Psoas muscle (tissue), 8 donors: ENCODE measurements at places on chromosomes 6 and 20.
A peak's percentile ranks its signal among the peaks of the same experiment; 100 is the strongest.

GRCh38 chr6:74222768-74223333 lies 526.8 kb downstream of the CD109 start:
- DNase-seq, result no peak

DNA sequence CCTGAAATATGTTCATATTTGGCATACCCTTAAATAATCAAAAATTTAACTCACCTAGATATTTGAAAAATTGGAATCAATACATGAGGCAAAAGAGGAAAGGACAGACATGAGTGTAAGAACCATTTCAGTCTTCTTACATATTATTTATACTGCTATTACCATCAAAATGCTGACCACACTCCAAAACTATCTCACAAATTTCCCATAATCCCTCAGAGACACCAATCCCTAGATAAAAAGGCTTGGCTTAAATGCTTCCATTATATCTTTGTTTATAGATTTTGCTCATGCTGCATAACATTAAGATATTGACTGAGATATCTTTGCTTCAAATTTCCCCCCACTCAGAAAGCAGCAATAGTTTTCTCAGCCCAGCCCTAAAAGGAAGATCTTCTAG lies 11.7 kb upstream of the NT5DC1 start:
- no peak for DNase-seq

DNA sequence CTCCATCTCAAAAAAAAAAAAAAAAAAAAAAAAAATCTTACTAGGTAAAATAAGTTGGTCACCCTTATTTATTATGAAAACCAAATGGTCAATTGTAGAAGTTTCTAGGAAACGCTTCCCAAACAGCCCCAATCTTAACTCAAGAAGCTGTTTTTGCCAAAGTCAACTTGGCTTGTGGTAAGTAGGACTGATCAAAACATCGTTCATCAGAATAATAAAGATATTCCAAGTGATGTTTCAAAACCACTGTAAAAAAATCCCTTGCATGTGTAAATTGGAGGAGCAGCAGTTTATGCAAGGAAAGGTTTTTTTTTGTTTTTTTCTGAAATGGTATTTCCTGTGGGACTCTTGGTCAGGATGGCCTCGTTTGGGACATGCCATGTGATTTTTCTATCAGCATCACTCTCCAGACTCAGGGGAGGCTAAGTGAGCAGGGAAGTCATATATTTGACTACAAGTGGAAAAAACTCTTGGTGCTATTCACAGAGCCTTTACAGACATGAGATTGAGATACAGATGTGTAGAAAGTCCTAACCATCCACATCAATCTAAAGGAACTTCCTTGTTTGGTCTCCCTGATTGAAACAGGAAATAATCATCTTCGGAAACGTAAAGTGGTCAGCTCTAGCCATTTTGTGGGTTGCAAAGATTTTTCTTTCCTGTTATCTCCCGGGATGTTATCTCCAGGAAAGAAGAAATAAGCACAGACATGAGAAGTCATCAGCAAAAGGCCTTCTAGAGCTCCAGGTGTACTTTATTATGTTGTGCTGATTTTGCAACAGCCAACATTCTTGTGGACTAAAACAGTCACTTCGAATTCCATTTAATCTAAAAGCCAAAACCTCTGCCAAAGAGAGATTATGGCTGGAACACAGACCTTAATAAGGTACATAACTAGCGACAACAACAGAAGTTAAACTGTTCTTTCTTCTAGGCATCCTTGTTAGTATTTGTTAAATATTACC lies 177.8 kb downstream of the EDN1 start:
- no peak for DNase-seq

DNA sequence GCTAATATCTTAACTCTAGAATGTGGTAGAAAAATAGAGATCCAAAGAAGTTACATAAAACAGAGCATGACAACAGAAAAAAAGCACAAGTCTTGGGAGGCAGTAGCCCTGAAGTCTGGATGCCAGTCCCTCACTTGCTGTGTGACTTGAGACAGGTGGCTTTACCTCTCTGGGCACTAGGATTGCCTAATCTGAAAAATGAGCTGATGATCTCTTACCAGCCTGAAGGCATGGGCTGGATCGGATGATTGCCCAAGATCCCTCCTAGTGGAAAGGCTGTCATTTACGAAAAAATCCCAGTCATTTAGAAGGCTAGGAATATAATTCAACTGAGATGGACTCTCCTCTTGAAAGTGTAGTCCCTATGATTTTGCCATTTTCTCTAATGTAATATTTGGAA lies 10.9 kb upstream of the GCM1 start:
- DNase-seq, result no peak

DNA sequence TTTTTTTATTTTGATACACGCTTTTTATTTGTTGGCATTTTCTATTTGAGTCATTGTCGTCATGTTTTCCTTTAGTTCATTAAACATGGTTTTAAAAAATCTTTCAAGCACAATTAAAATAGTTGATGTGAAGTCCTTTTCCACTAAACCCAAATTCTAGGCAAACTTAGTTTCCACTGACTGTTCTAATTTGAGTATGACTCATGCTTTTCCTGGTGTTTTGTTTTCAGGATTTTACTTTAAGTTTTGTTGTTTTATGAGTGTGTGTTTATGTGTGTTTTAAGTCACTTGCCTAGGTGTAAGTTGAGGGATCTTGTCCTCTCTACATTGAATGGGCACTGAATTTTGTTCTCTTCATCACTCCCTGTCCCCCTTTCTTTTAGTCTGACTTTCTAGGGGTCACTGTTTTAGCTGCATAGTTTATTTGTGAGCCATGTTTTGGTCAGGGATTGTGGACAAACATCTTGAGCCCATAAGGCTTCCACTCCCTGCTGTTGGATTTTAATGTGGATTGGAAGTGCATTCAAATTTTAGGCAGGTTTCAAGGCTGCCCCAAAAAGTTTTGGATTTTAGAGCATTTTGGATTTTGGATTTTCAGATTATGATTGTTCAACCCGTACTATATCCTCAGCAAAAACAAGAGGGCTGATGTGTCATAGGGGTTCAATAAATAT lies 94.8 kb downstream of the CDYL start:
- no peak for DNase-seq

DNA sequence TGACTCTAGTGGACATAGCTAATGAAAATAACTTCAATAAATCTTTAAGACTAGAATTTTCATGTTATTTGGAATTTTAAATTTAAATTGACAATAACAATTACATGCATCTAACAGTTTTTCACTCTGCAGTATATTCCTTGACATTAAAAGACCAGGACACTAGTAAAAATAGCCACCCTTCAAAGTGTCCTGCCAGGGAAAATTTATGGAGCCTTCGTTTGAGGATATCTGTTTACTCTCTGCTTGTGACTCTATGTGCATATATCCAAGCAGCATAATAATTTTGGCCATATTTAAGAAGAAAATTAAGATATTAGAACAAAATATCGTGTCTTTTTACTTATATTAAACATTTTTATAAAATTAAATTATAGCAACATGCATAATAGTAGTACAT lies 58.8 kb upstream of the NKAIN2 start:
- no peak for DNase-seq

- DNase-seq, result no peak
Measured at GRCh38 chr20:10454151-10454750, 19.1 kb downstream of the SLX4IP start.

DNA sequence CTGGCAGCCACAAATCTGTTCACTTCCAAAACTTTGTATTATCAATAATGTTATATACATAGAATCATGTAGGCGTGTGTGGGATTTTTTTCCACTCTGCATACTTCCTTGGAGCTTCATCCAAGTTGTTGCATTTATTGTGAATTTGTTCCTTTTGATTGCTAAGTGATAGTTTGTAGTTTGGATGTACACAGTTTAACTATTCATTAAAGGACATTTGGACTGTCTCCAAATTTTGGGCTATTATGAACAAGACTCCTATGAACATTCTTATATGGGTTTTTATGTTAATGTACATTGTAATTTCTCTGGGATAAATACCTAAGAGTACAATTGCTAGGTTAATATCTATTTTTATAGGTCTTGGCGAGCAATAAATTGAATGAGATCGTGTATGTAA lies 36.2 kb upstream of the GCNT2 start:
- DNase-seq, result no peak

GRCh38 chr20:45138561-45139300 lies 14.5 kb upstream of the WFDC12 start:
- DNase-seq, result peak; percentile 62

DNA sequence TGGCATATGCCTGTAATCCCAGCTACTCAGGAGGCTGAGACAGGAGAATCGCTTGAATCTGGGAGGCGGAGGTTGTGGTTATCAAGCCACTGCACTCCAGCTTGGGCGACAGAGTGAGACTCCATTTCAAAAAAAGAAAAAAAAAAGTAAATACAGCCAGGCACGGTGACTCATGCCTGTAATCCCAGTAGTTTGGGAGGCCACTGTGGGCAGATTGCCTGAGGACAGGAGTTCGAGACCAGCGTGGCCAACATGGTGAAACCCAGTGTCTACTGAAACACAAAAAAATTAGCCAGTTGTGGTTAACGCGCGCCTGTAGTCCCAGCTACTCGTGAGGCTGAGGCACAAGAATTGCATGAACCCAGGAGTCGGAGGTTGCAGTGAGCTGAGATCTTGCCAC lies 1.5 kb upstream of the NINL start:
- DNase-seq, result no peak

DNA sequence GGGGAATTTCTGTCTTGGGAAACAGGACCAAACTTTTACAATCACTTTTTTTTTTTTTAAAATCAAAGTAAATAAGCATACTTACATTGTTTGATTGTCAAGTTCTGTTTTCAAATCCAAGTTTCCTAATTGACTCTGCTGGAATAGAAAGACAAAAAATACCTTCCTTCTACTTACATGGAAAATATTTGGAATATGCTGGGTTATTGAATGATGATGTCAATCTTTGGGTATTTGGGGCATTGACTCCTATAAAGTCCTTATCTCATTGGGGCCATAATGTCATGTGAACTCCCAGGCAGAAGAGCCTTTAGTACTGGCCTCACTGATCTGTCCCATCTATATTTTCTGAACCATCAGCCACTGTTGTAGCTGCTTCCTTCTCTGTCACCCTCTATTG lies 122.6 kb upstream of the NOX3 start:
- no peak for DNase-seq

DNA sequence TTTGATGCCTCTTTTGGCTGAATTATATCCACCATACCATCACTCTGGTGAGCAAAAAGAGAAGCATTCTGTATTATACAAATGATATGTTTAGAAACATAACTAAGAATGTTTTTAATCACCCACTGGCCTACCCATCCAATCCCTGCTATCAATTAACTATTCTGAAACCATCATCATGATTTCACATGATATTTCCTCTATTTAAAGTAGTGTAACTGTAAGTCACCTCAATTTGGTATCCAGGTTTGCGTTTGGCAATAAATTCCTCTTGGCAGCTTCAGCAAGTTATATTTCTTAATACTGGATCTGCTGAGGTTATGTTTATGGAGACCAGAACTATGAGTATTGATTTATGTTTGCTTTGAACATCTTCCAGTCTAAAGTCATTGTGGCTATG lies 332.1 kb downstream of the UTRN start:
- no peak for DNase-seq

DNA sequence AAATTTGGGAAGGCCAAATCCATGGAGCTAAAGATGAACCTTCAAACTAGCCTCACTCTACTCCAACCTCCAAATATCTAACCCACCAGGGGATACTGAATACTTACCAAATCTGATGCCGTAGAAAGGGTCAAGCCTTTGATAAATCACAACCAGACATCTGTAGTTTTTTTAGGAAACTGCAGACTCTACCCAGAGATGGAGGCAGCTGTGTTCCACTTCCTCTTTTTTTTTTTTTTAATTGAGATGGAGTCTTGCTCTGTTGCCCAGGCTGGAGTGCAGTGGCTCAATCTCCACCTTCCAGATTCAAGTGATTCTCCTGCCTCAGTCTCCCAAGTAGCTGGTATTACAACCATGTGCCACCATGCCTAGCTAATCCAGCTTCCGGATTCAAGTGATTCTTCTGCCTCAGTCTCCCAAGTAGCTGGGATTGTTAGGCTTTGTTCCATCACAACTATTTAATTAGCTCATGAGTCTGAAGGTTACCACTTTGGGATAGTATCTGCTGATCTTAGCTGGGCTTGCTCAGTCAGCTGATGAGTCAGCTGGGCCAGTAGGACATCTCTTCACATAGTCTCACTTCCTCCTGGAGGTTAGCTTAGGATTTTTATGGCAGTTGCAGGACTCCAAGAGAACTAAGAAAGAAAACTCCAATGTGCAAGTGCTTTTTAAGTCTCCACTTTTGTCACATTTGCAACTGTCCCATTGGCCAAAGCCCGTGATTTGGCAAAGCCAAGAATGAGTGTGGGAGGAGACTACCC lies 13.3 kb downstream of the FRK start:
- DNase-seq, result no peak
